Dermis blood vessel endothelial cell (primary cell): ENCODE measurements at places on chromosomes 16 and 17.
A peak's percentile ranks its signal among the peaks of the same experiment; 100 is the strongest.

DNA sequence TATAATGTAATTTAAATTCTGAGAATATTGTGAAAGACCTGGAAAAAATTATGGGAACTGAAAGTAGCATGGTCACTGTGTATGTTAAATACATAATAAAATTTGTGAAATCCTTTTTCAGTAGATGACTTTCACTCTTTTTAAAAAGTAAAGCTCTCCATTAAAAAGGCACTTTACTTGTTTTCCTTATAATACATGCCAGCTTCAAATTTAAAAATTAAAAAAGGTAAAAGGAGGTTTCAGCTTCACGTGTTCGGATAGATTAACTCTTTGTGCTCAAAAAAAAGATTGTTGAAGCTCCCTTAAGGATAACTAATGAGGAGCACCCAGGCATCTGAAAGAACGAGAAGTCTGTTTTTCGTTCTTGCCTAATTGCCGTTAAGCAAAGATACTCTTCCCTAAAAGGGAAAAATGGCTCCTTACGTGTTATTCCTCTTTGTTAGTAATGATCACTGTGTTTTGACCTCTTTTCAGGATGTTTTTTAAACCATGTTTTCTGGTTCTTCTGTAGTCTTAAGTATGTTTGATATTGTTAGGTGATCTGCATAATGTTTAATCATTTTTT is 87.8 kb downstream of the TUBD1 start:
- DNase-seq, result no peak

DNA sequence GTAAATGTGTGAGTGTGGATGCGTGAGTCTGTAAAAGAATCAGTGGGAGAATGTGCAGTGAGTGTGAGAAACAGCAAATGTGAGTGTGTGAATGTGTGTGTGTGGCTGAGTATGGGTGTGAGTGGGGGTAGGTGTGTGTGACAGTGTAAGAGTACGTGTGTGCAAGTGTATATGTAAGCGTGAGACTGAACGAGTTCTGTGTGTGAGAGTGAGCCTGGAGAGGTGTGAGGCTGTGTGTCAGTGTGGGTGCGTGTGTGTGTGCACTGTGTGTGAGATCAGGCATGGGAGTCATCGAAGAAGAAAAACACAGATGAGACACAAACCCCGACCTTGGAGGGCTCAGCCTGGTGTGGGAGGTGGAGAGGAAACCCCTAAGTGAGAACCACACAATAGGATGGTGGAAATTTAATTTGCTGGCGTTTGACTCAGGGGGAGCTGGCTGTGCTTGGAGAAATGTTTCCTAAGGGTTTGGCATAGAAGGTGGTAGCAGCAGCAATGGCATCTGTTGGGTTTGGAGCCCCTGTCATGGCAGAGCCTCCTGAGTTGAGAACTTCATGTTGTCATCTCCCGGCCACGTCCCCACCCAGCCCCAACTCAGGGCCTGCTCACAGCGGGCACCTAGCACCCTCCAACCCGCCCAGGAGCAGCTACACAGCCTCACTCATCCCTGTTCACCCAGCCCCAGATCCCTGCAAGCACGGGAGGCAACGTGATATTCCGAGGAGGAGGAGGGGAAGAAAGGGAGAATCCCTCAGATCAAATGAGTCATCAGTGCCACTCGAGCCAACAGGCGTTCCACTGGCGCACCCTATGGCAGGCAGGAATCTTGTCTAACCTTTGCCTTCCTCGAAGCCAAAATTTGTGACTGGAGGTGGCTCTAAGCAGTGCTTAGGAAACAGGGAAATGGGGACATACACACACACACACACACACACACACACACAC is 14.3 kb upstream of the NUBP1 start:
- no peak for DNase-seq

- peak; percentile 60 for DNase-seq
Measured at GRCh38 chr16:81937305-81938038, 73.8 kb downstream of the SDR42E1 start.

- DNase-seq, result no peak
Measured at GRCh38 chr16:56348168-56349085, 76.9 kb downstream of the AMFR start.

- DNase-seq, result no peak
Measured at GRCh38 chr16:12390644-12391043, 413.0 kb downstream of the CPPED1 start.

DNA sequence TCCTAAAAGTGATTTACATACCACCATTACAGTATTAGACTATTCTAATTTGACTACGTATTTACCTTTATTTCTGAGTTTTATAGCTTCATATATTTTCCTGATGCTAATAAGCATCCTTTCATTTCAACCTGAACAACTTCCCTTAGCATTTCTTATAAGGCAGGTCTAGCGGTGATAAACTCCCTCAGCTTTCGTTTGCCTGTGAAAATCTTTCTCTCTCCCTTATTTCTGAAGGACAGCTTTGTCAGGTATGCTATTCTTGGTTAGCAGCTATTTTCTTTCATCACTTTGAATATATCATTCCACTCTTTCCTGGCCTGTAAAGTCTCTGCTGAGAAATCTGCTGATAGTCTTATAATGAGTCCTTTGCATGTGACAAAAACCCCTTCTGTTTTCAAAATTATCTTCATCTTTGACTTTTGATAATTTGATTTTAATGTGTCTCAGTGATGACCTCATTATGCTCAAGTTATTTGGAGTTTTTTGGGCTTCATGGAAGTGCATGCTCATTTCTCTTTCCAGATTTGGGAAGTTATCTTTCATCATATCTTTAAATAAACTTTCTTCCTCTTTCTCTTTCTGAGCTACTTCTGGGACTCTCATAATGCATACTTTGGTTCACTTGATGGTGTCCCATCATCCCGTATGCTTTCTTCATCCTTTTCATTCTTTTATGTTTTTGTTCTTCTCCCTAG is 285.4 kb upstream of the PMFBP1 start:
- no peak for DNase-seq

GRCh38 chr16:71709229-71709781 is 15.2 kb downstream of the PHLPP2 start:
- DNase-seq, result peak; percentile 39

GRCh38 chr17:55341432-55341831 is 76.7 kb downstream of the HLF start:
- no peak for DNase-seq

DNA sequence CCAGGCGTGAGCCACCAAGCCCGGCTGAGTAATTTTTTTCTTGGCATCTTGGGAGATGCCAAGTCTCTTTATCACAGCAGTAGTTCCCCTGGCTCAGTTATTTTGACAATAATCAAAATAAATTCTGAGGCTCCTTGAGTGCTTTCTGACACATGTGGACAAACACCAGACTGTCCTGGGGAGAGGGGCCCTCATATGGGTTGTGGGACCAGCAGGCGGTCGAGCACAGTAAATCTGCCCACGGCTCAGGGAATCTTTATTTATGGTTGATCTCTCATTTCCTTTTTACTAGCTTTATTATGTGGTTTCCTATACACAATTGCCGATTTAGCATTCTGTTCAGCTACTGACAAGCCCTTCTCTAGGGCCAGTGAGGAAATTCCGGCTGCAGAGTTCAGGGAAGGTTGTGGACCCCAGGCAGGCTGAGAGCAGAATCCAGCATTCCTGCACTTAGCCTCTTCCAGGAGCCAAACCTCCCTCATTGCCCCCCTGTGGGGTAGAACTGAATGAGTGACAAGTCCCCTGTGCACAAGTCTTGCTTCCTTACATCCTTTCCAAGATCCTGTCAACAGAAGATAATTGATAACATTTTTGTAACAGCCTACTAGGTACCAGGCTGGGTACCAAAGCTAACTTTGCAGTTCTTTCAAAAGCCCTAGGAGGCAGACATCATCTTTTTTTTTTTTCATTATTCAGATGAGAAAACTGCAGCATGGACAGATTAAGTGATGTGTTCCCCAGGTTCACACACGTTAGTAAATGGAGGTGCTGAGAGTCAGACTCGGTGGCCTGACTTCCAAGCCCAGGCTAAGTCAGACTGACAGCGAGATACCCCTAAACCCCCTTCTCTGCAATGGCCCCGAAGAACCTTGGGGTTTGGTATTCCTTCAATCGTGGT is 40.2 kb downstream of the HS3ST3B1 start:
- DNase-seq, result no peak

DNA sequence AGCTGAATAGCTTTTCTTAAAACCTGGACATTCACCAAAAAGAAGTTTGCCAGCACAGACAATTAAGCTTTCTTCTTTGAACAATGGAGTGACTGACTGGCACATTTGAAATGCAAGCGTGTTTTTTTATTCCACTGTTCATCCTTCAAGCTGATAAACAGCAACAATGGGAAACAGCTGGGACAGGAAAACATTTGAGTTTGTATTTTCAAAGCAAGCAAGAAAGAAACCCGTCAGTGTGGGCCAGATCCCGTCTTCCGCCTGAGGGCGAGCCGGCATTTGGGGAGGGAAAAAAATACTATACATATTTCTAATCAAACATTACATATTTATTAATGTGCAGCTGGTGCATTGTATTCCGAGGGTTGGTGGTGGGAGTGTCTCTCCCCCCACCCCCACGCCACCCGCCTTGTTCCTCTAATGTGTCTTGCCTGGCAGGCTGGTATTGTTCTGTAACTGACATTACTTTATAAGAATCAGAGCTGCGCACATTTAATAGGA is 94.3 kb downstream of the CYLD start:
- DNase-seq, result peak; percentile 30

- DNase-seq, result no peak
Measured at GRCh38 chr17:67285360-67285759, 40.4 kb upstream of the HELZ start.

DNA sequence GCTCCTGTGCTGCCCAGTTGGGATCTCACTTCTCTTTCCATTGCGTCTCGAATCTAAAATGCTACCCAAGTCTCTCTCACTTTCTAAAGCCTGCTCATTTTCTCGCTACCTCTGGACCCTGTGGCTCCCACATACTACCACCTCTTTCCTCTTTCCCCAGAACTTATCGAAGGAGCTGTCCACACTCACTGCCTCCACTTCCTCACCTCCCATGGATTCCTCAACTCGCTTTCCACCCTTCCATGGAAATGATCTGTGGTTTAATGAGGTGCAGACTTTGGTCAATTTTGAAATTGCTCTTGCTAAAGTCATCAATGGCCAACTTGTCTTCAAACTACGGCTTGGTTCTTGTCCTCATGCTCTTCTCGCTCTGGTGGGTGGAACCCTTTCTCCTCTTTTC is 37.2 kb upstream of the ETV4 start:
- no peak for DNase-seq

GRCh38 chr16:23534868-23535860 is 22.0 kb downstream of the EARS2 start:
- DNase-seq, result no peak

DNA sequence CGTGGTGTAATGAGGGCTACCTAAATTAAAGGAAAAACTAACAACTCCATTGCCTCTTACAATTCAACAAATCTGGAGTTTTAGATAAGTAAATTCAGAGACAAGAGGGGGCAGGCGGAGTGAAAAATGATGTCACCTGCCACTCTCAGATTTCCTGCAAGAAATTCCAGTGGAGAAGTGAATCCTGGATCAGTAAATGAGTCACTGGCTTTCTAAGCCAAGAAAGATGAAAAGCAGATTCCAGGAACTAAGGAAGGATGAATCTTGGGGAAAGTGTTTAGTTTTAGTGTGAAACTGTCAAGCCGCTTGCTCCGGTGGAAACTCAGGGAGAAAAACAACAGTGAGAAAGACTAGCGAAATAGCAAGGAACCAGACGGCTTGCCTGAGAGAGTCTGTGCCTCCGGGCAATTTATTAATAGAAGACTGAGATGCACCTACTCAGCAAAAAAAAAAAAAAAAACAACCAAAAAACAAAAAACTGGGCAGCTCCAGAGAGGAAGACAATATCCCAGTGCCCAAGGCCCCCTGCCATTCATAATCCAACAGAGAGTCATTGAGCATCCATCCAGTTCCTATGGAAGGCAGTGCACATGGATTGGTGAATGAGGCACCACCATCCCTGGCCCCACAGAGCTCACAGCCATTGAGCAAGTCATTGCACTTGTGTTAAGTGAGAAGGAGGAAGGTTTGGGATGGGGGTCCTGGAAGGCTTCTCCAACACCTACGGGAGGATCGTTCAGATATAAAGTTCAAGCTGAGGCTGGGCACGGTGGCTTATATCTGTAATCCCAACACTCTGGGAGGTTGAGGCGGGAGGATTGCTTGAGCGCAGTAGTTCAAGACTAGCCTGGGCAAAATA is 12.1 kb upstream of the RIPOR1 start:
- DNase-seq, result peak; percentile 70

DNA sequence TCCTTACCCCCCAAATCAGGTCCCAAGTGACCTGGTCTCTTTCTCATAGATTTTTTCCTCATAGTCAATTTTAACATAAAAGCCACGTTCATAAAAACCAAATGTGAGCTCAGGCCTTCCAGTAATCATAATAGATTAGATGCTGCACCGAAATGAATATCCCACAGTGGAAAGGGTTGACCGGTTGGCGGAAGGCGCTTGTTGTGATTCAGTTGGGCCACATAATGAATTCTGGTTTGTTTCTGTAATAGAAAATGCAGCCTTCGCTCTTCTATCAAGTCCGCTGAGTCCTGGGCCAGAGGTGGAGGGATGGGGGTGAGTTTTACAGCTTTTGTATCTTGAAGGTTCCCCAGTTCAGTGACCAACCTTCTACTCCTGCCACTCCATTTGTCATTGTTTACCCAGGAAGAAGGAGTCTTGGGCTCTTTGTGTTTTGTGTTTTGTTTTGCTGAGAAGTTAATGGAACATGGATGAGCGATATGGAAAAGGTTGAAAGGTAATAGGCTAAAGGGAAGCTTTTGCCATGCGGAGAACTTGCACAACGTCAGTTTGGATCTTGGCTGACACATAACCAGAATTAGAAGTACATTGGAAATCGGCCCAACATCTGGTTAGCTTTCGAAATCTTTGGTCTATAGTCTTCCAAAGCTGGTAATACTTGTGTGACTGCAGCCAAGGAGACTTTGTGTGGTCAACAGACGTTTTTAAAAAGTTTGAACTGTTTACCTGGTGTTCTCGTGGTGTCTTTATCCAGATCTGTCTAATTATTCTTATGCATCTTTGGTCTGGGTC is 89.5 kb downstream of the CLEC16A start:
- DNase-seq, result no peak

DNA sequence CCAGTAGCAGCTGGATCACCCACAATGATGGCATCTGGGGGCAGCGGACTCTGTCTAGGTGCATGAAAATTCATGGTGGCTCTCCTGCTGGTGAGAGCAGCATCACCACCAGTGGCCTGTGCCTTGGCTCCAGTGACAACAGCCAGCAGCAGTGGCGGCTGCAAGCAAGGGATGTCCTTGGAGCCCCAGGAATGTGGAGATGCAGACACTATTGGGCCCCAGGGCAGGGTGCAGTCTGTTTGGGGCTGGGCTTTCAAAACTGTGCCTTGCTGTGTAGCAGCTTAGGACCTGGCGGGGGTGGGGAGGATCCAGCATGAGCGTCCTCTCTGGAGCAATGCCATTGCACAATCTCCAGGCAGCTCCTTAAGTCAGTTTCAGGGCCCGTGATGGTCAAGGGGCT is 199.7 kb downstream of the CHD9NB start:
- DNase-seq, result no peak
